Activated CD4-positive, alpha-beta T cell treated with anti-CD3 and anti-CD28 coated beads, Interleukin-2, amount 10 ng/mL, durations not matched to agents 24 days and 14 days (primary cell): ENCODE measurements at places on chromosomes 6 and 20.

- no peak for DNase-seq
Observed at GRCh38 chr6:53803081-53803860, 8.5 kb downstream of the LRRC1 start.

GRCh38 chr6:89984926-89985750 is 90.9 kb downstream of the GJA10 start:
- no peak for DNase-seq

- no peak for DNase-seq
Observed at GRCh38 chr6:28867086-28867409, 56.7 kb downstream of the TRIM27 start.

DNA sequence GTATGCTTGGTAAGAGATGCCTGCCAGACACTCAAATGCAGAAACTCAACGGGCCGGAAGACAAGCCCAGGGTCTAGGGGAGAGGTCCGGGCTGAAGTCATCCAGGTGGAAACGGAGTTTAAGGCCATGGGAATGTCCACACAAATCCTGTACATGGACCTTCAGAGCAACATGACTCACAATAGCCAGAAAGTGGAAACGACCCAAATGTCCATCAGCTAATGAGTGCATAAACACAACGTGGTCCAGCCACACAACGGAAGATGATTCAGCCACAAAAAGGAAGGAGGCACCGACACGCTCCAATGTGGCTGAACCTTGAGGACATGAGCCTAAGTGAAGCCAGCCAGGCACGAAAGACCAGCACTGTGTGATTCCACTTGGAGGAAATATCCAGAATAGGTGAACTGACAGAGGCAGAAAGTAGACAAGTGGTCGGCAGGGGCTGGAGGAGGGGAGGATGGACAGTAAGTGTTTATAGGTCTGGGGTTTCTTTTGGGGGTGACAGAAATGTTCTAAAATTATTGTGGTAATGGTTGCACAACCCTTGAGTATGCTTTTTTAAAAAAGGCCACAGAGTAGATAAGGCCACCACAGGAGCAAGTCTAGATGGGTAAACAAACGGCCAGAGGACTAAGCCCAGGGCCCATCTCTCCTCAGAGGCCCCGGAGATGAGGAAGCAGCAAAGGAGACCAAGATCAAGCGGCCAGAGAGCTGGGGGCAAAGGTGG is 105.6 kb downstream of the PREX1 start:
- DNase-seq = no peak

- no peak for DNase-seq
Observed at GRCh38 chr20:39045676-39046075, 83.5 kb downstream of the DHX35 start.

DNA sequence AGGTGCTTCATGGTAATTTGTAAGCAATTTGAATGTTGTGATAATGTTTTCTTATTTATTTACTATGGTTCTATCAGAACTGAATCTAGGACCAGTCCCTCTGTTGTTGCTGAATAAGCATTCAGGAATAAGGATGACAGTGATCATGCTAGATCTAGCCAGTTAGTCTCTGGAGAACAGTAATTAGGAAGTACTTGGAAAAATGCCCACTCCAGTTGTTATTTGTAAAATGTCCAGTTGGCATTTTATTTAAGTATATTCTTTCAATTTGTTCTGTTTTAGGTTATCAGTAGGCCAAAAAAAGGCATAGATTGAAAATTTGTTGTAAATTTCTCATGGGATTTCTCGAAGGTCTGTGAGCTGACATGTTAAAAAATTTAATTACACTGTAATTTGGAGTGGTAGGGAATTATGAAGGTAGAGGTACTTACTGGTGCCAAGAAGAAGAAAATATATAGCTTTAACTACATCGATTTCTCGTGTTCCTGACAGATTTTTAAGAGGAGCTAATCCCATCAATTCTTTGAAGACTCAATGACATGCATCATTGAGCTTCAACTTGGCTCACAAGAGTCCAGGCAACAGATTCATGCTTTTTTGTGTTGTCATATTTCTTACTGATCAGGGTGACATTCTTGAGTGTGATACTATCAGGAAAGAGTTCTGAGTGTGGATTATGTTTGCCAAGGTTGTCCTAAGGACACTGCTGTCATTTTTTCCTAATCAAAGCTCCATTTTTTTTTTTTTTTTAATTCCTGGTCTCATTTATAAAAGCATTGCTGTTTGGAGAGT is 177.3 kb downstream of the CARMIL1 start:
- no peak for DNase-seq

GRCh38 chr6:63817492-63818050 is 182.0 kb downstream of the PHF3 start:
- no peak for DNase-seq

DNA sequence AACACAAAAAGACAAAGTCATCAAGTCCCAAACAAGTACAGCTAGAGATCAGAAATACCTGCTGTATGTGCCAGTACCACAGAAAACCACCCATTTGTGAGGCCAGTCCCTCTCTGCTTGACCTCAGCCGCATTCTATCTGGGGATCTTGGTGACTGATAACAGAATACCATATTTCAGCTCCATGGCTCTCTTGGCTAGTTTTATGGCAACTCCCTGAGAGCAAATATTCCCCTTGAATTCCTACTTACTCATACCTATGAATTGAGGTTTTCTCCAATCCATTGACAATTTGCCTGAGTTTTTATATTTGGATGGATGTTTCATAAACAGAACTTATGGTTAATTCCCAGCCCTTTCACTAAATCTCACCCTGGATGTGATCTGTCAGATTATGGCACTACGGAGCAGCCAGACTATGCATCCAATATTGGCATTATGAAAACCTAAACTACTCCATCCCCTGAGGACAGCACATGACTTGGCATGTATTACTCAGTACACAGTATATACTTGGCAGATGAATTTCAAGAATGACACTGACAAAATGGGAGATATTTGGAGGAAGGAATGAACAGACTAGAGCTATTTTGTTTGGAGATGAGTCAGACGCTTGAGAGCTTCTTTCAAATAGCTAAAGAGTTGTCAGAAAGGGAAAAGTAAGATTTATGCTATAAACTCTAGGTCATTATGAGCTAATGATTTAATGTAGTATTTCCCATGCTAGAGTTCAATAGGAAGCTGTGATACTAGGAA is 95.7 kb downstream of the PRDM1 start:
- peak; percentile 50 for DNase-seq

- no peak for DNase-seq
Observed at GRCh38 chr6:45630314-45630713, 252.6 kb upstream of the SUPT3H start.

DNA sequence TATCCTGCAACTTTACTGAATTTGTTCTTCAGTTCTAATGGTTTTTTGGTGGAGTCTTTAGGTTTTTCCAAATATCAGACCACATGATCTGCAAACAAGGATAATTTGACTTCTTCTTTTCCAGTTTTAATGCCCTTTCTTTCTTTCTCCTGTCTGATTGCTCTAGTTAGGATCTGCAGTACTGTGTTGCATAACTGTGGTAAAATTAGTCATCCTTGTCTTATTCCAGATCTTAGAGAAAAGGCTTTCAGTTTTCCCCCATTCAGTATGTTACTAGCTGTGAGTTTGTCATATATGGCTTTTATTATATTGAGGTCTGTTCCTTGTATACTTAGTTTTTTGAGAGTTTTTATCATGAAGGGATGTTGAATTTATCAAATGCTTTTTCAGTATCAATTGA is 4.3 kb downstream of the MICA start:
- DNase-seq = no peak

DNA sequence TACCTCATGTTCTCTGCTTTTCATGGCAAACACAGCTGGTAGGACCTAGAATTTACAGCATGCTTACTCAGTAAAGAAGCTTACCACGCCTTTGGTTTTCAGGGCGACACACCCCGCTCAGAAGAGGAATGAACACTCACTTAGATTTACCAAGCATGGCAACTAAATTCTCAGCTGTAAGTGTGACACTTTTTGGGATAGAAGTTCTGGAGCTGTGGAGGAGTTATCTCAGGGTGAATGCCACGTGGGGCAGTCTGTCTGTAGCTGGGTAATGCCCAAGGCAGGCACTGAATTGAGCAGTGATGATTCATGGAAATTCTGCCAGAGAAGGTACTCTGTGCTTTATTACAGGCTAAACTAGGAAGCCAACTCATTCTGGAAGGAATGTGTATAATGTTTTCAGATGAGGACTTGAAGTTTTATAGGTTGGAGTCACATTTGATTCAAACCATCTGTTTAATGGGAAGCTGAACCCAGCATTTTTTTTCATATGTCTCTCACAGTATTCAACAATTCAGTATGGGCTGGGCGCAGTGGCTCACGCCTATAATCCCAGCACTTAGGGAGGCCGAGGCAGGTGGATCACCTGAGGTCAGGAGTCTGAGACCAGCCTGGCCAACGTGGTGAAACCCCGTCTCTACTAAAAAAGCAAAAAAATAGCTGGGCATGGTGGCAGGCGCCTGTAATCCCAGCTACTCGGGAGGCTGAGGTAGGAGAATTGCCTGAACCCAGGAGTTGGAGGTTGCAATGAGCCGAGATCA is 3.5 kb upstream of the PRIM2 start:
- DNase-seq = no peak

DNA sequence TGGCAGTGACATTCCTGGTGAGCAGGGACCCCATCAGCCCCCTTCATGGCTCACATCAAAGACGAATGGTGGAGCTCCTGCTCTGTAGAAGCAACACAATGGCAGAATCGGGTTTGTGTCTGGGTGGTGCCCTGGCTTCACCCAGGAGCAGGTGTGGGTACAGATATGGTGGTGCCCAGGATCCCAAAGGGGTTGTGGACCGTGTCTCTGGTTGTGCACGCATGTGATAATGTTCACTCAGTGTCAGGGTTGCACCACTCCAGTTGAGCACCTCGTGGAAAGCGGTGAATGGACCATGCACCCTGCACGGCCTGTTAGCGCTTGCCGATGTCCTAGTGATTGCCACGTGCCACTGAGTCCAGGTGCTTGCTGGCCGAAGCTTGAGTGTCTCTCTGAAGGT is 63.0 kb downstream of the IGF2R start:
- no peak for DNase-seq

DNA sequence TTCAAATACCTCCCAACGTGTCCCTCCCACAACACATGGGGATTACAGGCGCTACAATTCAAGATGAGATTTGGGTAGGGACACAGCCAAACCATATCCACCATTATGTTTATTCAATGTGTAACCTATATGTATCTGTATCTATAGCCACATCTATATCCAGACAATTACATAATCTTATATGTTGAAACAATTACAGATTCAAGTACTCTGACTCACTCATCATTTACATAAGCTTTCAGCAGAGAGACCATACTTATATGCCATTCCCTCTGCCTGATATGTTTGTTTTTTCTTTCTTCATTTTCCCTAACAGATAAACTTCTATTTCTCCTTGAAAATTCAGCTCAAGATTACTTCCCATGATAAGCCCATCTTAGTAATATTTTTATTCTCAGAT is 163.6 kb downstream of the LAMA2 start:
- no peak for DNase-seq

DNA sequence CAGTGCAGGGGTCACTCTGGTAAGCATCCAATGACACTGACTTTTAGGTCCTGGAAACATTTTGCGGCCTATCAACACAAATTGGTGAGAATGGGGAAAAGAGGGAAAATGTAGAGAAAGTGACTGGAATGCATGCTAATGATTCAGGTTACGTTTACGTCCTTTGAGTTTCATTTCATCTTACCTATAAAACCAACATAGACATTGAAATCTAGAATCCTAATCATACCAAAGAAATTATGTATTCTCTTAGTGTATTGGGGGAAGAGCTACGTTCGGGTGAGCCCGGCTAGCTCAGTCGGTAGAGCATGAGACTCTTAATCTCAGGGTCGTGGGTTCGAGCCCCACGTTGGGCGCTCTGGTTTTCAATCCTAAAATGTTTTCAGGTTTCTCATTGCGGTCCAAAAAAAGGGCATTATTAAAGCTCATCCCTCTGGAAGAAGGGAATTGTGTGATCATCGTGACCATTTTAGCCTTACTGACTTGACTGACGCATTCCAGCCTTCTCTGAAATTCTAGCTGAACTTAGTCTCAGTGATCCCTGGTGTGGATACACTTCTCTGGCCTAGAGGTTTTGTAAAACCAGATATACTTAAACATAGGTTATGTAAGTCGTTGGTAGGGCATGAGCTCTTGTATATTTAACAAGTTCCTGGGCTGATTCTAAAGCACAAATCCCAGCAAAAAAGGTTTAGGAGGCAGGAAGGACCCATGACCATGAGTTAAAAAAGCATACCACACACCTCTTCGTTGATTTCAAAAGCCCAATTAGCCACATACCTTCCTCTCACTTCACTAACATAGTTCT is 18.3 kb downstream of the HMGN4 start:
- peak; percentile 71 for DNase-seq

GRCh38 chr6:14028631-14029030 is 88.9 kb upstream of the CD83 start:
- DNase-seq = no peak

DNA sequence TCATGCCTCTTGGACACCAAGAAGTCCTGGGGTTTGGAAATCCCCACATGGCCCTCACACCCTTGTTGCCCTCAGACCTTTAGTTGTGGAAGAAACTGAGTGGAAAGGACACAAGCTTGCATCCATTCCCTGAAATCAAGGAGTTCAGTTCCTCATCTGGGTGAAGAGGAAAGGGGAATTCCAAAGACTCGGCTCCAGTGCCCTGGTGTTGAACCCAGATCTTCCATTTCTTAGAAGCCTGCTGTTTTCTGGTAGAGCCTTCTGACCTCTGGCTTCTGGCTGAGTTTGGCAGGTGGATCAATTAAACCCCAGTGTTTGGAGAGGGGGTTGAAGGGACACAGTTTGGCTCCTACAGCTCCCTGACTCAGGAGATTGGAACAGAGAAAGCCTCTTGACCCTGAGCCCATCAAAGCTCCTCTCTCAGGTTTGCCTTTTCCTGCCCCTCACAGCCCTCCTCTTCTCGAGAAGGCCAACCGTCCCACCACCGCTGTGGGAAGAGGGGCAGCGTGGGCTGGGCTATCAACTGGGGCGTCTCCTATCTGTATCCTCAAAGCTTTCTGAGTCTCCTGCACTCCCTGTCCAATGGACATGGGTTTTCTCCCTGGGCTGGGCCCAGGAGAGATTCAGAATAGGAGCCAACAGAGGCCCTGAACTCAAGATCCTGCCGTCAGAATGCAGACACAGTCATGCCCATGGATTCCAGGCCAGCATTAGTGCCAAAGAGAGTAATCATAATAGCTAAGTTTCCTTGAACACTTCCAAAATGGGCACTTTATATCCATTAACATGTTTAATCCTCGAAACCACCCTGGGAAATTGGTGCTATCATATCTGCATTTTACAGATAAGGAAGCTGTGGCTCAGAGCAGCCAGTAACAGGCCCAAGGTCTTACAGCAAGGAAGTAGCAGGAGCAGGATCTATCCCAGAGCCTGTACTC is 146.2 kb downstream of the VEGFA start:
- no peak for DNase-seq

DNA sequence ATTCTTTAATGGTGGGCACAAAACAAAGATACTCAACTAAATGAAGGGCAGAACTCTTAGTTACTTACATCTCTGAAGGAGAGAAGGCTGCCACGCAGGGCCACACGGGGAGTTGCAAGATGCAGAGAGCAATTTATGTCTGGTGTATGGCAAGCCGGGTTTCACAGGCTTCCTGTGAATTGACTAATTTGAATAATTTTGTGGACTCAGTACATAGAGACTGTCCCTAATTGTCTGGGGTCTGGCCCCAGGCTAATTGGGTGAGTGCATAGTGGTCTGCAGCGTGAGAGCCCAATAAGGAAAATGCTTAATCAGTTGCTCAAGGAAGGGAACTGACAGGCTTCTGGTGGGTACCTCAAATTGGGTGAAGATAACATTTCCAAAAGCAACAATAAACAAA is 205.7 kb downstream of the OTOR start:
- no peak for DNase-seq

GRCh38 chr6:140821196-140821595 is 1311.5 kb upstream of the GJE1 start:
- no peak for DNase-seq

GRCh38 chr6:105401247-105402089 is 1.4 kb downstream of the PREP start:
- DNase-seq = no peak
